ENCODE measurements at places on chromosomes 1 and 21.

DNA sequence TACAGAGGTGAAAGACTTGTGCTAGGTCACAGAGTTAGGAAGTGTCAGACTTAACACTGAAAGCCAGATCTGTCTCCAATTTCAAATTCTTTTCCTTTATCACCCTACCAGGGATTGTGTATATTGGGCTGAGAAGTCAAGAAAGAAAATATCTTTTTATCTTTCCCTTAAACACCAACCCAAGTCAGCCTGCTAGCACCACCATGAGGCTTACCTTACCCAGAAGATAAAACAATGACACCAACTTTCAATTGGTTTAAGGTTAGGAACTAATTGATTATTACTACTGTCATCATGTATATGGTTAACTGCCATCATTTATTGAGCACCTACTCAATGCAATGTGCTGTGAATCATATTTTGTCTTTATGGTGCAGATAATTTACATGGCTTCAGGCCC is 178.9 kb upstream of the FOXD3 start:
- no peak for DNase-seq

- no peak for DNase-seq
Measured at GRCh38 chr21:36236052-36236730, 79.6 kb downstream of the DOP1B start.

DNA sequence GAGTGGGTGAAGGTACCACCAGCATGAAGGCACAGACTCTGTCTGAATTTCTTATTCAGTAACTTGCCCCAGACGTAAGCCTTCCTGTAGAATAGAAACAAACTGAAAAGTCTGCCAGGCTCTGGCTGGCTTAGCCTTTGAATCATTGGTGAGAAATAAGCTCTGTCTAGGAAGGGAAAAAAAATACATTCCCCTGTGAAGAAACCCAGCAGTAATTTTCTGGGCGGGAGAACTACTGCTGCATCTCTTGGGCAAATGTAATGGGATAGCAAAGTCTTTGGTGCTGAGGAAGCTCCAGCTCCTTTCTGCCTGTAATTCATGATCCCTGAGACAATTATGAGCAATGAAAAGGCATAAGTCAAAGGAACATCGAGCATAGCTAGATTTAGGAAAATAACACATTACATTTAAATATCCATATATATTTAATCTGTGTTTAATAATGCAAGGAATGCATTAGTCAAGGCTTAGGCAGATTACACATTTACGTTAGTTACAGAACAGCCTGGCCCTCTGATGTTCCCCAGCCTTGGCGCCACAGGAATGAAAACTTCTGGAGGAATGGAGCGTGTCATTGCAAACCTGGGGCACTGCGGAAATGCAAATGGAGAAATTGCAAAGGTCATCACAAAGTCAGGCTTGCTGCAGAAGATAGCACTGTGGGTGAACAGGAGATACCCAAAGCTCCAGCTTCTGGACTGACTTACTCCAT is 216.3 kb upstream of the CAMK1G start:
- DNase-seq: no peak

GRCh38 chr1:240343966-240344365 is 252.3 kb downstream of the FMN2 start:
- no peak for DNase-seq

- DNase-seq: peak; percentile 81
Measured at GRCh38 chr21:42002421-42002958, 7.7 kb downstream of the ZBTB21 start.

- no peak for DNase-seq
Measured at GRCh38 chr1:119410961-119411360, 4.0 kb upstream of the HSD3B2 start.

DNA sequence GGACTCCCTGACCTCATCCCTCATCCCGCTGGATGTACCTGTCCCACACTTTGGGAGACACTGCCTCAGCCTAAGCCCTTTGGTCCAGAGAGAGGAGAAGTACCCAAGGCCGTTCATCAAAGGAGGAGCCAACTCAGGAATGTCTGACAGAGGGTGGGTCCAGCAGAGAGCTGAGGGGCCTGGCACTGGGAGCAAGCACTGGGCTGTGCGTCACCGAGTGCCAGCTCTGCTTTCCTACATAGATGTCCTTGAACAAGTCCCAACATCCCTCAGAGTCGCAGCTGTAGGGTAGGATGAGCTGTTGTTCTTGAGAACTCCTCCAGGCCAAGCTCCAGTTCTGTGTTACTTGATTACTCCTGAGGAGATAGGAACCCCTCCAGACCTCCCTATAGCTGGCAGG is 68.8 kb upstream of the ACOT11 start:
- no peak for DNase-seq

DNA sequence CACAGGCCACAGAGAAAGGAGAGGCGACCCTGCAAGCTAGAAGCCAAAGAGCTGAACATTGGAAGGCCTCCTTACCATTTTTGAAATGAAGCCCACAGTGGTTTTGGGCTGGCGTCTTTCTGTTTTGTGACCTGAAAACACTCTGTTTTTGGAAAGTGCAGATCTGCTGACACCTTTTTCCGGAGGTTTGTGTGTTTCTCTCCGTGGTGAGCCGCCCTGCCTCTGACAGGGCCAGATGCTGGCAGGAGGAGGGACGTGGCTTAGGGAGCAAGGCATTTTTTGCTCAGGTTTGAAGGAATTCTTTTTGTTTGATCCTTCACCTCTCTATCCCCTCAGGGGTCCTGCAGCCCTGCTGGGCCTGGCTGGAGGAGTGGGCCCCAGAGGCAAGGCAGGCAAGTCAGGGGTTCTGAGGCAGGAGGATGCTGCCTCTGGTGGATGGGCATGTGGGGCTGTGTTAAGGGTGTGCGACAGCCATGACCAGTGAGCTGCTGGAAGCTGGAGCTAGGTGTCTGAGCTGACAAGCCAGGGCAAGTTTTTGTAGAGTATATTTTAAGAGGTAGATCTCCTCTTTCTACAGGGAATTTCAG is 133.8 kb downstream of the CAMTA1 start:
- DNase-seq: no peak

DNA sequence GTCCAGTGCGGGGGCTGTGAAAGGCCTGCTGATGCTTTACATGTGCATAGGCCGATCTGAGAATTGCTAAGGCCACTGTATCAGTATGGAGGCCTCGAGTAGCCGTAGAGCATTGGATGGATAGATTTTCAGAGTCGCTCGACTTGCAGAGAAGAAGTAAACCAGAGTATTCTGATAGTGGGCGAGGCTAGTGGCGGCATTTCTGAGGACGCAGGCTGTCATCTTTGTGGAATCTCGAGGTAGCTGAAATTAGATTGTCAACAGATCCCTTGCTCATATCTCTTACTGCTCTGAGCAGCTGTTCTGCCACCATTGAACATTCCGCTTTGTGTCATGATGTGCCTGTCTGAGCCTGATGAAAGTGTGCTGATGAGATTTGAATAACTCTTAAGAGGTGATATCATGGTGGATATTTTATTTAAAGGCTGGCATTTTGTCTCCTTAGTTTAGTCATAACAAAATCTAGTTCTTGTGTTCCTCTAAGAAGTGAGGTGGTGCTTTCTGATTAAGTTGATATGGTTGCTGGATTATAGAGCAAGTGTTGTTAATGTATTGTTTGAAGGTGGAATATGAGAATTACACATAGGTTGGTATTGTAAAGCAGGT is 1.5 kb downstream of the KIF1B start:
- peak; percentile 13 for DNase-seq

DNA sequence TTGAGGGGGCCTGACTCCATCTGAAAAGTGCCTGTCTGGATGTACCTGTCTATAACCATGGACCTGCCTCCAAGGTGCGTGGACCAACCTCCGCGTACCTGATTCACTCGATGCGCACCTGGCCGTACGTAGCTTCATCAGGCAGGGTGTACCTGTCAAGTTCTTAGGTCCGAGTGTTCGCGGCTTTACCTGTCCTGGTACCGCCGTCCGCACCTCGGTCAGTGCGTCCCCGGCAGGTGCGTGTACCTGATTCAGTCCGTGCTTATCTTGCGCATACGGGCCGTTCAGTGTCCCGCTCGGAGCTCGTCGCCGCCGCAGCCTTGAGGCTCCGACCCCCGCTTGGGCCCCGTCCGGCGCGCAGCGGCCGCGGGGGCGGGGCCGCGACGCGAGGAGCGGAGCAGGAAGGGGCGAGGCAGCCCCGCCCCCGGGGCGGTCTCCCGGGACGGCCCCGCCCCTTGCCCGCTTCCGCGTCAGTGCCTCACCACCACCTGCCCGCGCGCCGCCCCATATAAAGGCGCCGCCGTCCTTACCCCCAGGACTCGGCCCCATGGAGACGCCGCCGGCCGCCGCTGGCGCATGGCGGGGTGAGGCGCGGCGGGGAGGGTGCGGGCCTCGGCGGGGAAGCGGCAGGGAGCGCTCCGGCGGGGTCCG is at the start of gene ZC3H12A:
Gene ZC3H12A, plus strand, starts transcription at position 535 of the 651 bp plus-strand sequence. CDS start 917 bp downstream, outside the sequence.
- DNase-seq: peak; percentile 91

GRCh38 chr1:32392325-32392724 is 1.9 kb downstream of the BSDC1 start:
- DNase-seq: no peak

DNA sequence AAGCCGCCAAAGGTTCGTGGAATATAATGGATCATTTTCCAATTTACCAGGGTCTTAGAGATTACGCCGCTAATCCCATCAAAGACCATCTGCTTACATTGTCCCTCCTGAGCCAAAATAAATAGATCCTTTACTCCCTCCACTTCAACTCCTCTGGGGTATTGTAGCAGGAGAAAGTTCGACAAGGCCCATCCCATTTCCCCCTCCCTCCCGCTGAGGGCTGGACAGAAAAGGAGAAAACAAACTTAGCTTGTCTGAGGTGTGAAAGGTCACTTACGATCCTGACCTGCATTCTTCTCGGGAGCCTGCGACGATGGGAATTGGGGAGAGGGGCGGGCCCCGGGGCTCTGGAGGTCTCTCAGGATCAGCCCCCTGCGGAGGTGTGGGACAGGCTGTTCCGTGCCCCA is 60.8 kb downstream of the MEF2D start:
- DNase-seq: no peak

- DNase-seq: peak; percentile 53
Measured at GRCh38 chr21:41167348-41168342, at the start of gene BACE2. Gene BACE2, plus strand, starts transcription at chr21:41168160. Its CDS starts 104 bp downstream, at chr21:41168264.

DNA sequence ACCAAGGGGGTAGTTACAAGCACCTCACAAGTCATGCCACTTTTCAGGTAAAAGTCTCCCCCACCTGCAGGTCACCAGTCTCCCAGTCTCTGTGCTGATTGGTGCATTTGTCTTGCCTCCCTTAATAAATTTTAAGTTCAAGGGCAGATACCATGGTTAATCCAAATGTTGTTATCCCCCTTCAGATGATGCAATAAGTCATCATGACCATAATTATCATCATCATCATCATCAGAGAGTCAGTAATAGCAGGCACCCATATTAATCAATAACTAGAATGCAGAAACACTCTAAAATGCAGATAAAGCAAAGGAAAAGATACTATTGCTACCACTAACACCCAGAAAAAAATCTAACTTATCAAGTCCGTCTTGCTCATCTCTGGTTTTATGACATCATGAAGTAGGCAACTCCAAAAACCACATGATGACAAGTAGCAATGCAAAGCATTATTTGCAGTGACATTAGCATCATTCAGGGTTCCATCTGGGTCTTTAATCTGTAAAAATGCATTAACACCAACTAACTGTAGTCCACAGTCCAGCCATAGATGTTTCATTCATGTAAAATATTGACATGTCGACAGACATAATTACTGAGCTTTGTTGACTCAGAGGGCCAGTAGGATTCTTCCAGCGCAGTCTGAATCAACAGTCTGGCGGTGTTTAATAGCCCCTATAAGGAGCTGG is 492.0 kb upstream of the RUNX1 start:
- DNase-seq: no peak

Measured in activated CD4-positive, alpha-beta T cell treated with anti-CD3 and anti-CD28 coated beads, Interleukin-2, amount 50 U/mL, for 48 hours (primary cell).